ENCODE measurements at places on chromosomes 2 and 18.

DNA sequence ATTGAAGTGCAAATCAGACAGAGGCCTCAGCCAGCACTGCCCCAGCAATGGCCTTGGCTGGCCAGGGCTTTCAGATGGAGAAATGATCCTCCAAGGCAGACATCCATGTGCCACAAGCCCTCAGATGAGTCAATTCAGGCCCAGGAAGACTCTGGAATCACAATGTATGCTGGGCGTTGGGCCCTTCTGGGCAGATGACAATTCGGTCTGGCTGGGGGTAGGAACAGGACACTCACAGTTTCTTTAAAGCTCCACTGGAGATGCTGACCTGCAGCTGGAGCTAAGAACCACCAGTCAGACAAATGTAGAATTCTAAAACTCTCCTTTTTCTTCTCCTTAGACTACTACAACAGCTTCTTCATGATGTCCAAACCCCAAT, 7.1 kb upstream of the CRYGC start:
- DNase-seq = no peak

- no peak for DNase-seq
Observed at GRCh38 chr2:205972113-205972512, 113.9 kb downstream of the INO80D start.

GRCh38 chr2:160358046-160358445, 135.6 kb downstream of the RBMS1 start:
- DNase-seq = no peak

GRCh38 chr2:106267997-106268396, 73.9 kb upstream of the UXS1 start:
- DNase-seq = no peak
